ENCODE measurements at places on chromosomes 3 and 15.
A peak's percentile ranks its signal among the peaks of the same experiment; 100 is the strongest.

- no peak overlapping the region for H3K27ac ChIP-seq
- no peak overlapping the region for H3K4me3 ChIP-seq
- H3K27me3 ChIP-seq = no peaks in the 10 kb centered on the region
- H3K36me3 ChIP-seq = no peaks in the 10 kb centered on the region
- DNase-seq = no peak
Measured at GRCh38 chr15:99744142-99744541, 10.9 kb upstream of the LYSMD4 start.

GRCh38 chr15:63370764-63371163 is 10.9 kb downstream of the CA12 start:
- H3K27me3 ChIP-seq = no peaks in the 10 kb centered on the region
- DNase-seq = no peak
- H3K36me3 ChIP-seq = no peaks in the 10 kb centered on the region
- H3K4me3 ChIP-seq = no peak overlapping the region
- peaks cover 21% of the 10 kb centered on the region for H3K4me1 ChIP-seq

DNA sequence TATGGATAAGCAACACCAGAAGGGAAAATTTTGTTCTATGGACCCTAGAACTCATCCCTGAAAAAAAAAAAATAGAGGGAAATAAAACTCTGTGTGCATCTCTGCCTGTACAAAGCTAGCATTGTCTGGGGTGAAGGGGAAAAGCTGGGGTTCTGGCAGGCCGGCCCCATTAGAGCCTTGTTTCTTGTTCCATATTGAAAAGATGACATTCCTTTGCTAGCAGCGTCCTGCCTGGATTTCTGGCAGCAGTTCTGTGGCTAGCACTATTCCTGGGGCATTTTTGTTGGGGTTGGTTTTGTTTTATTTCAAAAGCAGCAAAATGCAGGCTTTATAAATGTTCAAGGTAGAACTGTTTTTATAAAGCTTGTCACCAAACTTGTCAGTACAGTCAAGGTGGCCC is 45.2 kb downstream of the RARB start:
- no peaks in the 10 kb centered on the region for H3K27me3 ChIP-seq
- no peak overlapping the region for H3K27ac ChIP-seq
- H3K36me3 ChIP-seq = no peaks in the 10 kb centered on the region
- no peak overlapping the region for H3K4me3 ChIP-seq

DNA sequence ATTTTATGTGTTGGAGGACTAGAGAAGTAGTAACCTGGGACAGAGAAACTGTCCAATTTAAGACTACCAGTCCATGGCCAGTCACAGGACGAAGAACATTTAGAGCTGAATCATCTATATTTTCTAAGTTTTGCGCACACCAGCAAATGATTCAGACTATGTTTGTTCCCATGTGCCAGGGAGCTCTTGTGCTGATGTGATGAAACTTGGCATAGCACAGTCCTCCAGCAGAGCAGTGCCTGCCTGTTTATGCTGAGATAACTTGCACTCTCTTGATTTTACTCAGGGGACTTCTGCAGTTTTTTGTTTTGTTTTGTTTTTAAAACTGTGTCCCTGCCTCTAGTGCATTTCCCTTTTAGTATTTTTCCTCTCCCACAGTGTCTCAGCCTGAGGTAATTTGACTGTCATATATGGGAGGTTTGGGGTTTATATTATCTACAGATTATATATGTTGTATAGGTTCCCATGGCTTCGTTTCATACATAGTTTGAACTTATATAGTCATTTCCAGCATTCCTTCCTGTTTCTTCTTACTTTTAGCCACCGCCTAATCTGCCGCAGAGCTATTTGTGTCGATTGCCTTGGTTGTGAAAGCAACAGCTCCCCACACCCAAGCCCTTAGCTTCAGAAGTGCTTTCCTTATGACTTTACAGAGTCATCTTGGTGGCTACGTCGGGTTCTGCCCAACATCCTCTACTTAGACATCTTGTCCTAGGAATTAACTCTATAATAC is 45.5 kb downstream of the PPM1L start:
- no peaks in the 10 kb centered on the region for H3K4me1 ChIP-seq
- no peaks in the 10 kb centered on the region for H3K27me3 ChIP-seq
- H3K27ac ChIP-seq = no peak overlapping the region
- H3K36me3 ChIP-seq = no peaks in the 10 kb centered on the region

- H3K4me3 ChIP-seq = no peak overlapping the region
- H3K27ac ChIP-seq = no peak overlapping the region
- H3K4me1 ChIP-seq = no peaks in the 10 kb centered on the region
- H3K27me3 ChIP-seq = no peaks in the 10 kb centered on the region
Measured at GRCh38 chr3:42290966-42291714, 25.2 kb upstream of the CCK start.

DNA sequence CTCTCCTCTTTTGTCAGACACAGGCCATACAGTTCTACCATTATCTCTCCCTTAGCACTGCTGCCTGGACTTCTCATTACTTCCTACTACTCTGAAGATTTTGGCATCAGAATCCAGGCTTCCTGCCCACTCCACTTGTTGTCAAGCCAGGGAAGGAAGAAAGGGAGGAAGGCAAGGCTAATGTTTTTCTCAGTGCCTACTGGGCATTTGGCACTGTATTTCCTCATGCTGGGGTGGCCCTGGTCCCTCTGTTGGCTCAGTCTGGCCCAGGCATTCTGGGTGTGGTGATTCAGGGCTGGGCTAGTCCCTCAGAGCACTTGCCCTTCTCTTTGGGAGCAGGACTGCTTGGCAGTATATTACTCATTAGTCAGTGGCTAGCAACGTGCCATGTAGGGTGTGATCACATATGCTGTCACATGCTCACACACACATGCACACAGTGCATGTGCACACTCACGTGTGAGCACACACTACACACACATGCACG is 52.9 kb downstream of the BSN start:
- H3K36me3 ChIP-seq = no peaks in the 10 kb centered on the region
- H3K4me1 ChIP-seq = no peaks in the 10 kb centered on the region
- DNase-seq = no peak
- H3K27me3 ChIP-seq = no peaks in the 10 kb centered on the region
- H3K4me3 ChIP-seq = no peak overlapping the region
- no peak overlapping the region for H3K27ac ChIP-seq

- H3K27ac ChIP-seq = no peak overlapping the region
- no peaks in the 10 kb centered on the region for H3K27me3 ChIP-seq
- no peaks in the 10 kb centered on the region for H3K4me1 ChIP-seq
Measured at GRCh38 chr3:118001380-118001779, 1033.3 kb downstream of the IGSF11 start.

DNA sequence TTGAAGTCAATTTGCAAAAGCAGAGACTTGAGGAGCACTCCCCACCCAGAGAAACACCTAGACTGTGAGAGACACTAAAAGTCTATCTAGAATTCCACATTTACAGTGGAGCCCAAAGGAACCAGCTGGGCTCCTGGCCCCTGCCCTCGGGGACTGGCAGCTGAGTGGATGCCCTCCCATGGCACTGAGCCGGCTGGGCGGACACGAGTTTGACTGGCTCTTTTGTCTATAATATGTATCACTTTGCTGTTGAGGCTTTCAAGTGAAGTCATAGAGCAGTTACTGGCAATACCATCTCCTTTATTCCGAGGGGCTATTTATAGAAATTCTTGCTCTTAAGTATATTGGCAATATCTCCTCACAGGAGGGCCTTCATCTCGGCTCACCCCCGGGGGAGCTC is 65.8 kb upstream of the TNFAIP8L3 start:
- peaks cover 5% of the 10 kb centered on the region for H3K4me1 ChIP-seq
- H3K27ac ChIP-seq = no peak overlapping the region
- no peaks in the 10 kb centered on the region for H3K36me3 ChIP-seq
- no peak overlapping the region for H3K4me3 ChIP-seq
- DNase-seq = no peak

GRCh38 chr15:92690395-92690794 is 34.8 kb upstream of the FAM174B start:
- no peaks in the 10 kb centered on the region for H3K27me3 ChIP-seq
- no peak for DNase-seq
- H3K4me3 ChIP-seq = no peak overlapping the region
- no peak overlapping the region for H3K27ac ChIP-seq
- no peaks in the 10 kb centered on the region for H3K36me3 ChIP-seq
- H3K4me1 ChIP-seq = no peaks in the 10 kb centered on the region

DNA sequence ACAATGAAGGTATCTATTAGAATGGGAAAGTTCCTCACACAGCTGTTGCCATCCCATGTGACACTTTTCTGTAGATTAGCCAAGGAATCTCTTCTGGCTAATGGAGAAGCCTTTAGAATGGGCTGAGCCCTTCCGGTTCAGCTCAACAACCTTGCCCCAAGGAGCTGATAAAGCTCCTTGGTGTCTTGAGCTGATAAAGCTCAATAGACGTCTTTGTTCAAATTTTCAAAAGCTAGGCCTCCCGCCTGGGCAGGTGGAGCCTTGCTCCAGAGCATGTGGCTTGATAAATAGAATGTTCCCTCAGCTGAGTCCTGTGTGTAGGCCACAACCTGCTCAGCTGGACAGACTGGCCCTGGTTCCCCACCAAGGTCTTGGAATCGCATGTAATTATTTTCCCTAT is 7.2 kb upstream of the BNIP2 start:
- no peak overlapping the region for H3K27ac ChIP-seq
- no peak for DNase-seq
- no peak overlapping the region for H3K4me3 ChIP-seq
- no peaks in the 10 kb centered on the region for H3K27me3 ChIP-seq
- no peaks in the 10 kb centered on the region for H3K4me1 ChIP-seq

GRCh38 chr3:136783708-136784191 is 31.6 kb upstream of the STAG1 start:
- H3K36me3 ChIP-seq = no peaks in the 10 kb centered on the region
- H3K4me1 ChIP-seq = peaks cover 25% of the 10 kb centered on the region
- DNase-seq = no peak
- no peak overlapping the region for H3K27ac ChIP-seq
- no peak overlapping the region for H3K4me3 ChIP-seq

DNA sequence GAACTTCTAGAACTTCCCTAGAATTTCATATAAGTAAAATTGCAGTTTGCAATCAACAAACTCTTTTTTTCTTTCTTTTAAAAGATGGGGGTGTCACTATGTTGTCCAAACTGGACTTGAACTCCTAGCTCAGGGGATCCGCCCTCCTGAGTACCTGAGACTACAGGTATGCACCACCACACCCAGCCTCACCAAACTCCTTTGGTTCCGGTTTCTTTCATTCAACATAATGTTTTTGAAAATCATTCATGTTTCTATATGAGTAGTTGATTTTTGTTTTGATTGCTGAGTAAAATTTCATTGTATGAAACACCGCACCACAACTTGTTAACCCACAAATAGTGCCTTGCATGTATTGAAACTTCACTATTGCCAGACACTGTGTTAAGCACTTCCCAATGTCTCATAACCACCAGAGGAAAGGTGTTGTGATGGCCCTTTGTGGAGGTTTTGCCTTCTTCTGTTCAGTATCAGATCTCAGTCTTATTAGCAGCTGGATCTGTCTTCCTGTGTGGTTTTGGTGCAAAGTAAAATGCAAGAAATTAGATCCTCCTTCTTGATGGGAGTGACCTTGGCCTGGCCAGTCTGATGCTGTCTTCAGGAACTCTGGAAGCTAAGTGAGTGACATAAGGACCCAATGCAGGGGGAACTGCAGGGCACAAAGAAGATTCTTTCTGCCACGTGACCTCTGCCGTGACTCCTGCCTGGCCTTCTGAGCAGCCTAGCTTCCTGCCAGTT is 78.8 kb upstream of the UBE2E1 start:
- H3K27me3 ChIP-seq = no peaks in the 10 kb centered on the region
- H3K4me1 ChIP-seq = no peaks in the 10 kb centered on the region
- no peak overlapping the region for H3K27ac ChIP-seq
- H3K36me3 ChIP-seq = no peaks in the 10 kb centered on the region
- no peak overlapping the region for H3K4me3 ChIP-seq

- no peak overlapping the region for H3K27ac ChIP-seq
- no peaks in the 10 kb centered on the region for H3K36me3 ChIP-seq
- H3K4me3 ChIP-seq = no peak overlapping the region
- peaks cover 18% of the 10 kb centered on the region for H3K4me1 ChIP-seq
- DNase-seq = no peak
Measured at GRCh38 chr3:66534304-66534845, 33.6 kb upstream of the LRIG1 start.

DNA sequence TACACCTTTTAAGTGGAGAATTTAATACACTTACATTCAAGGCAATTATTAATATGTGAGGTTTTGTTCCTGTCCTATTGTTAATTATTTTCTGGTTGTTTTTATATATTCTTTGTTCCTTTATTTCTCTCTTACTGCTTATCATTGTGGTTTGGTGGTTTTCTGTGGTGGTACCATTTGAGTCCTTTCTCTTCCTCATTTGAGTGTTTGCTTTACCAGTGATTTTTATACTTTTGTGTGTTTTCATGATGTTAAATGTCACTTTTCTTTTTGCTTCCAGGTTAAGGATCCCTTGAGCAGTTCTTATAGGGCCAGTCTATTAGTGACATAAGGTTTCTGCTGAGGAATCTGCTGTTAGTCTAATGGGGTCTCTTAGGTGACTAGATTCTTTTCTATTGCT is 116.5 kb downstream of the LRRK1 start:
- DNase-seq = no peak
- H3K36me3 ChIP-seq = no peaks in the 10 kb centered on the region
- no peaks in the 10 kb centered on the region for H3K4me1 ChIP-seq
- no peak overlapping the region for H3K27ac ChIP-seq
- no peaks in the 10 kb centered on the region for H3K27me3 ChIP-seq
- H3K4me3 ChIP-seq = no peak overlapping the region

DNA sequence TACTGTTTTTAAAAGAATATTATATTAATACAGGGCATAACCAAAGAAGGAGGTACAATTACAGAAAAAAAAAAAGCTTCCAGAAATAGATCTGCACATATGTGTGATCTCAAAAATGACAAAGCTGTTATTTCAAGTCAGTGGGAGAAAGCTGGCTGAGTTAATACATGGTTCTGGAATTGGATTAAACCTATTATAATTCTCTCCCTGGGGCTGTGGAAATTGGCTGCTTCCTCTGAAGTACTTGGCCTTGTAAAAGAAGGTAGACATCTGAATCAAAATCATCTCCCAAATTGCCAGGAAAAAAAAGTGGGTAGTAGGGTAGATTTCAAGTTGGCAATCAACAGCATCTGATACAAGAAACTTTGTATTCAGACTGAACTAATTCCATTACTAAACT is 723.9 kb upstream of the ALCAM start:
- no peak overlapping the region for H3K27ac ChIP-seq
- H3K4me1 ChIP-seq = peaks cover 13% of the 10 kb centered on the region
- no peaks in the 10 kb centered on the region for H3K36me3 ChIP-seq
- peaks cover 11% of the 10 kb centered on the region for H3K27me3 ChIP-seq
- no peak overlapping the region for H3K4me3 ChIP-seq
- DNase-seq = peak; percentile 92

GRCh38 chr3:151445273-151446001 is 15.4 kb downstream of the IGSF10 start:
- no peaks in the 10 kb centered on the region for H3K27me3 ChIP-seq
- DNase-seq = no peak
- H3K36me3 ChIP-seq = peaks cover 33% of the 10 kb centered on the region
